Stimulated activated CD4-positive, alpha-beta T cell treated with anti-CD3 and anti-CD28 coated beads, Interleukin-12 subunit alpha, Interleukin-12 subunit beta, amount 100 ng/mL, for 4 hours (primary cell): ENCODE measurements at places on chromosomes 4 and X.
A peak's percentile ranks its signal among the peaks of the same experiment; 100 is the strongest.

DNA sequence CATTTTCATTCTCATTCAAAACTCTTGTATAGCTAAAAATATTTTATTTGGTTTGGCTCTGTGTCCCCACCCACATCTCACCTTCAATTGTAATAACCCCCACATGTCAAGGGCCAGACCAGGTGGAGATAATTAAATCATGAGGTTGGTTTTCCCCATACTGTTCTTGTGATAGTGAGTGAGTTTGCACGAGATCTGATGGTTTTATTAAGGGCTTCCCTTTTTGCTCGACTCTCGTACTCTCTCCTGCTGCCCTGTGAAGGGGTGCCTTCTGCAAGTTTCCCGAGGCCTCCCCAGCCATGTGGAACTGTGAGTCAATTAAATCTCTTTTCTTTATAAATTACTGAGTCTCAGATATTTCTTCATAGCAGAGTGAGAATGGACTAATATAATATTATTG is 768.0 kb downstream of the STIM2 start:
- no peak for DNase-seq

DNA sequence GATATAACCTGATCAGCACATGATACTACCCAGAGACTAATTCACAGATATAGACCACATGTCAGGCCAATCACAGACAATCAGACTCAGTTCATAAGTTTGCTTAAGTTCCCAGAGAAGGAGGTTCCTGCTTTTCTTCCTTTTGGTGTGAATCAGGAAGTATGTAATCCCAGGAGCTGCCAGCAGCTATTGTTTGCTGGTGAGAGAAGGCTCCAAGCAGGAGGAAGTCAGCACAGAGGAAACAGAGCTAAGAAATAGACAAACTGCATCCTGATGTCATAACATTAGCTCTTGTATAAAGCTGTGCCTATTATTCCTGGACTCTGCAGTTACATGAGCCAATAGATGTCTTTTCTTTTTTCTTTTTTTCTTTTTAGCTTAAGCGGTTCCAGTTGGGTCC is 50.9 kb downstream of the UCHL1 start:
- DNase-seq = no peak

GRCh38 chrX:68694435-68695205 is 47.2 kb downstream of the STARD8 start:
- no peak for DNase-seq

GRCh38 chrX:133527825-133528224 is 112.5 kb upstream of the GPC4 start:
- DNase-seq = no peak

DNA sequence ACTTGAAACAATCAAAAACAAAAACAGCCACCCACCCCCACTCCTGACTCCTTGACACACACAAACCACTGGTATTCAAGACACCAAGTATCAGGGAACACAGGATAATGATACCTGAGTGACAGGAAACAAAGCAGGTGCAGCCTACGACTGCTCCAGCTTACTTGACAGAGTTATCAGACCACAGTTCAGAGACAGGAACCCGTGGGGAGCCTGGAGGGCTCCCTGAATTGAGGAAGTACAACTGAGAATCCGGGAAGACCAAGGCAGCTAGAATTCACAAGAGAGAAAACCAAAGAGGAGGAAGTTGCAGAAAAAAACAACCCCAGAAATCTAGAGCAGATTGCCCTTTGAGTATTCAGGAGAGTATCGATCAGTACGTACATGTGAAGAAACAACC is 20.5 kb downstream of the COMMD8 start:
- no peak for DNase-seq

DNA sequence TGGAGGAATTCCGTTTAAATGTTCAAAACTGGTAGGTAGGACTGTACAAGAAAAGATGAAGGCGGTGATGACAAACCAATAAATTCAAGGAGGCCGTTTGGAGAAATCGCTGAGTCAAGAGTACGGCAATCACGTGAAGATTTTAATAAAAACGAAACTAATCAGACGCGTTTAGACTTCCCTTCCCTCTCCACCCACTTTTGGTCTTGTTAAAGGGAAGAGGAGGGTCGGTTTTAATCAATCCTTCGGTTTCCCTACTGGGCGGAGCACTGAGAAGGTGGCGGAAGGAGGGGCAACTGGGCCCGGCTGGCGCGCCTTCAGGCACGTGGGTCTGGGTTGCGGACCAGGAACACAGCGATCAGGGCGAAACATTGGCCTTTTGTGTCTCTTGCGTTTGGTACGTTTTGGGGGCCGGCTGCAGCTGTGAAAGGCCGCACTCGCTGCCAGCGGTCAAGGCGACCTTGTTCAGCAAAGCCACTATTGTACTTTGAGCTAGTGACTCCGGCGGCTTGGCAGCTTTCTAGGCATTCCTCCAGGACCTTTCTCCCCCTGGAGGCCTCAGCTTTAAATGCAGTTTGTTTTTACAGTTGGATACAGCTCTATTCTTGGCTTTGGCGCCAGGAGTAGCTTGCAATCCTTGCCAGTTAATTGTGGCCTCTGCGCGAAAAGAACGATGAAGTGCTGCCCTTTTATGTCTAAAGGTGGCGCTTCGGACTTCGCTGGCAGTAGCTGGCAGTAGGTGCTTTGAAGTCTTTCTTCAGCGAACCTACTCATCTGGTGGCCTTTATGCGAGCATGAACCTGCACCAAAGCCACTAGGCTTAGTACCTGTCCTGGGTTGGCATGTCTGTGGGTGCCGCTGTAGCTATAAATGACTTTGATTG is 16.8 kb upstream of the LAMP2 start:
- peak; percentile 47 for DNase-seq

DNA sequence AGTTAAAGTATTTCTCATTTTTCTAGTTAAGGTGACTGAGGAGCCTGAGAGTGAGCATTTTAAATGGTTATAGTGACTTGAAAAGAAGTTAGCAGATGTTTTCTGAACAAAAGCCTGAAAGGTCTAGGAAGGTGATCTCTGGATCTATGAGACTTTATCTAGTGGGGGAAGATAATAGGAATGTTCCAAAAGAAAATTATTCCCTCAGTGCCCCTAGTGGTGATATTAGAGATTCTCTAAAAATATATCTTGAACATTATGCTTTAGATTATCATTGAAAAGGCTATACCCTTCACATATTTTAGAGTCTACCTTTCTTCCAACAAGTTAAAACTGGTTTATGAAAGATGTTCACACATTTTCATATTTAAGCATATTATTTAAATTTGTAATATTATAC is 69.0 kb upstream of the SPANXN1 start:
- no peak for DNase-seq

DNA sequence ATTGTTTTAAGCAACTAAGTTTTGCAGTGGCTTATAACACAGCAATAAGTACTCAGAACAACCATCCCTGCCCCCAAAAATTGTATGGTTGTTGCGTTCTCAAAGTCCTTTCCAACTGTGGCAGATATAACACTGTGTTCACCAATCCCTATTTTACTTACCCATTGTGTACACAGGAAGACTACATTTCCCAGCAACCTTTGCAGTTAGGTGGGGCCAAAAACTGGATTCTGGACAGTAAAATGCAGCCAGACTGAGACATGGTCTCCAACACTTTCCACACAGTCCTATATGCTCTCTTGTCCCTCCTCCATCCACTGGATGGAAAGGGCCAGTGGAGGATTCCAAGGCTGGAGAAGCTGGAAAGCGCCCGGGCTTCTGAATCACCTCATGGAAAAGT is 523.6 kb downstream of the BCOR start:
- no peak for DNase-seq

GRCh38 chr4:142708231-142708630 is 137.9 kb downstream of the INPP4B start:
- DNase-seq = no peak

GRCh38 chr4:183200453-183200852 is 101.4 kb downstream of the WWC2 start:
- DNase-seq = no peak

- DNase-seq = no peak
Measured at GRCh38 chr4:55904576-55904975, 44.2 kb upstream of the CEP135 start.

GRCh38 chrX:136825771-136826170 is 45.0 kb upstream of the ARHGEF6 start:
- DNase-seq = no peak

- DNase-seq = no peak
Measured at GRCh38 chr4:158649111-158649680, 22.5 kb downstream of the C4orf46 start.

DNA sequence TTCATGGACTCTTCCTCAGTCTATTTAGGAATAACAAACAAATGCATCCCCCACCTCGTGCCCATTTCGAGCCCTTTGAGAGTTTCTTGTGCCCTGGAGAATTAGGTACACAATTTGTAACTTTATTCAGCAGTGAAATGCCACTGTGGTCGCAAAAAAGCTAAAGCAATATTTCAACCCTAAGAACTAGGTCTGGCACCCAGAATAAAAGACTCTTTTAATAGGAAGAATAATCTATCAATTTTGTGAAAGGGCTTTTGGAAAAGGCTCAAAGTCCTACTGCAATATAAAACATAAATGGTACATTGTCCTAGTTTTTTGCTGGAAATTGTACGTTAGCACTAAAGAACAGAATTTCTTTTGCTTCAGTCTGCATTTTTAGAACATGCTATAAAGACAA is 304.6 kb upstream of the TENM3 start:
- no peak for DNase-seq

- no peak for DNase-seq
Measured at GRCh38 chr4:7358100-7358735, 76.5 kb downstream of the PSAPL1 start.

DNA sequence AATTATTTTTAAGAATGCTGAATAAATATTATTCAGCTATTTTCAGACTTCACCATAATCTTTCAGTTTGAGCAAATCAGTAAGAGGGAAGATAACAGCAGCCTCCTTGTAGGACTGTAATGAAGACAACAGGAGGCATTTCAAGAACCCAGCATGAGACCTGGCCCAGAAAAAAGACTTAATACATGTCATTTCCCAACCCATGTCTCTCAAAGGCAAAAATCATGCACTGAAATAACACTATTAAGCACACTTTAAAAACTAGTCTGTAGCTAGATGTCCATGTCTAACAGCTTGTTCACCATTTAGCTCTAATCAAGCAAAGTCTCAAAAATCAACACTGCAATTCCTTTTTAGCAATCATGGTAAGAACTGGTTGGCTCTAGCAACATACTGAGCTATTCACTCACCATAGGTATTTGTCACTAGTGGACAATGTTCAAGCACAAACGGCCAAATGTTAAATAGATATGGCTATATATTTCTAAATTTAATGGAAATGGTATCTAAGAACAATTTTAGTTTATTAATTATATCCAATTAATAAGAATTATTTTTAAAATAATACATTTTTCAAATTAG is 109.9 kb downstream of the WDFY3 start:
- DNase-seq = no peak

- no peak for DNase-seq
Measured at GRCh38 chrX:119880552-119881437, 9.2 kb downstream of the NDUFA1 start.

DNA sequence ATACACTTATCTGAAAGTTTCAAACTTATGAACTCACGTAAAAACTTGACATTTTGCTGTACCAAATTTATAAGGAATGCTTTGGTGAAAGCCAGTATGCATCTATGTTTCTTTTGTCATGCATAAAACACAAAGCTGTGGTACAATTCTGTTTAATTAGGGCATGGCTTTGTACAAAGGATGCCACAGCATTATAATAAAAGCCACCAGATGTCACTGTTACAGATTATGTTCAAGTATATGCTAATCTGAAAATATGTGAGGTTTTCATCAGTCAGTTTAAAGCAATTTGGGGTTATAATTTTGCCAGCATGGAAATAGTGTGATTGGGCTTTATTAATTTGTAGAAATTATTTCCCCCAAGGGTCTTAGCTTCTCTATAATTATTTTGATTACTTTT is 69.0 kb downstream of the ATOH1 start:
- DNase-seq = no peak

- no peak for DNase-seq
Measured at GRCh38 chrX:16039834-16040233, 83.5 kb upstream of the GRPR start.

GRCh38 chr4:92825256-92825655 is 521.5 kb downstream of the GRID2 start:
- no peak for DNase-seq

- no peak for DNase-seq
Measured at GRCh38 chr4:95381843-95382580, 166.8 kb downstream of the UNC5C start.

DNA sequence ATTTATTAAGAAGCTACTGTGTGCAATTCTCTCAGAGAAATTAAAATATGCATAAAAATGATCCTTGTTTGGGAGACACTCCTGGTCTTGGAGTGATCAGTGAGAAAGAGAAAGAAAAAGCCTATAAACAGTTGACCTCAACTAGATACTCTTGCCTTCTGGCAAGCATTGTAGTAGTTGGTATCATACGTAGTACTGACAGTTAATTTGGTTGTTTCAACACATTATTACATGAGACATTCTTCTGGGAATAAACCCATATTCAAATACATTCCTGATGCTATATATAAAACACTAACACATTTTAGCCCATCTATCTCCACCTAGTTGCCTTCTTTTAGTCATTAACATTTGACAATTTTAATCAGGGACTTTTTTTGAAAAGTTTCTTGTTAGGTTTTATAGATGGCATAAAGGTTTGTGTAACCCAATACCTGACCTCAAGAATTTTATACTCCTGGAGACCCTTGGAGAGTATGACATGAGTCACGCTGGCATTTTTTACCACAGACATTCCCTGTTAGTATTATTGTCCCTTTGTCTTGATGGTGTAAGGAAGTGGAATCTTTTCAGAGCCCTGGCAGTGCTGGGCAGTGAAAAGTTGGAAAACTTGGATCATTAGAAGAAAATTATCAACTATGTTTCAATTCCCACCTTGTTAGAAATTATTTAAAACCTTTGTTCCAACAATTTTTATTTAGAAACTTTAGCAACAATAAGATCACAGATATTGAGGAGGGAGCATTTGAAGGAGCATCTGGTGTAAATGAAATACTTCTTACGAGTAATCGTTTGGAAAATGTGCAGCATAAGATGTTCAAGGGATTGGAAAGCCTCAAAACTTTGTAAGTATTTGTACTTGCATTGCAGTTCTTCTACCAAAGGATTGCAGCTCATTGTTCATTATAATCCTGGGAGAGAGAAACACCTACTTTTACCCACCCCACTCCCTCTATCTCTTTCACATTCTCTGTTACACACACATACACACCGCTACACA is 167.1 kb upstream of the PACRGL start:
- no peak for DNase-seq

- DNase-seq = no peak
Measured at GRCh38 chr4:150250998-150251651, 172.9 kb downstream of the DCLK2 start.

- DNase-seq = no peak
Measured at GRCh38 chr4:75639124-75639695, 8.9 kb upstream of the CDKL2 start.

GRCh38 chr4:30770049-30770549 is 49.9 kb downstream of the PCDH7 start:
- DNase-seq = no peak

DNA sequence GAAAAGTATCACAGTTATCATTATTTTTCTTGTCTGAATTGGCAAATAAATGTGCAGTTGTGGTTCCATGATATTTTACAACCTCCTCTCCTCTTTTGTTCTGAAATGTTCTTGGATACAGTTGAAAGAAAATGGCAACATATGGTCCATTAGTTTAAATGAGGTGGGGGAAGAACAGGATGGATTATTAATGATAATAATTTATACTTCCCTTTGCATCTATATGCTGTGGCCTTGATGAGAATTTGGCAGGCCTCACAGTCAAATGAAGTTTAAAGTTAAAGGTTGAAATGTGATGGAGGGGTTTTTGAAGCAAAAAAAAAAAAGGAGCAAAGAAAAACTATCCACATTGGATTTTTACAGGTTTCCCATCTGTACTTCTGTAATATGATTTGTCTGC is 946.3 kb upstream of the INTU start:
- no peak for DNase-seq

GRCh38 chrX:117532339-117532738 is 584.3 kb downstream of the KLHL13 start:
- no peak for DNase-seq
